Right hindlimb (tissue), 1 donor: ENCODE measurements at places on chromosomes 4 and X.

DNA sequence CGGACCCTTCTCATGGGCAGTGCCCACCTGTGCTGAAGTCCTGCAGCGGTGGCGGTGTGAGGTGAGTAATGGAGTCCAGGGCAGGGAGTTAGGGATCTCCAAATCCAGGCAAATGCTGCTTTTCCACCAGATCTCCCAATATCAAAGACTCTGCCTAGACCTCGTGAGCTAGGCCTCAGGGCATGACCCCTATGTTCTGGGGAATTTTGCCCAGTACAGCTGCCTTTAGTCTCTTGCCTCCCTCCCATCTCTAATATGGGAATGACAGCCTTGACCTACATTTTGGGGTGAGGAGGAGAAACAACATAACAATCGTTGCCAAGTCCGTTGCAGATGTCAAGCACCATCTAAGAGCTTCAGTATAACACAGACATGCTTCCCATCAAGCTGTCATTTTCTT, 7.3 kb downstream of the PAK3 start:
- no peak for DNase-seq

GRCh38 chrX:26597981-26598380, 382.0 kb downstream of the MAGEB5 start:
- DNase-seq: no peak

DNA sequence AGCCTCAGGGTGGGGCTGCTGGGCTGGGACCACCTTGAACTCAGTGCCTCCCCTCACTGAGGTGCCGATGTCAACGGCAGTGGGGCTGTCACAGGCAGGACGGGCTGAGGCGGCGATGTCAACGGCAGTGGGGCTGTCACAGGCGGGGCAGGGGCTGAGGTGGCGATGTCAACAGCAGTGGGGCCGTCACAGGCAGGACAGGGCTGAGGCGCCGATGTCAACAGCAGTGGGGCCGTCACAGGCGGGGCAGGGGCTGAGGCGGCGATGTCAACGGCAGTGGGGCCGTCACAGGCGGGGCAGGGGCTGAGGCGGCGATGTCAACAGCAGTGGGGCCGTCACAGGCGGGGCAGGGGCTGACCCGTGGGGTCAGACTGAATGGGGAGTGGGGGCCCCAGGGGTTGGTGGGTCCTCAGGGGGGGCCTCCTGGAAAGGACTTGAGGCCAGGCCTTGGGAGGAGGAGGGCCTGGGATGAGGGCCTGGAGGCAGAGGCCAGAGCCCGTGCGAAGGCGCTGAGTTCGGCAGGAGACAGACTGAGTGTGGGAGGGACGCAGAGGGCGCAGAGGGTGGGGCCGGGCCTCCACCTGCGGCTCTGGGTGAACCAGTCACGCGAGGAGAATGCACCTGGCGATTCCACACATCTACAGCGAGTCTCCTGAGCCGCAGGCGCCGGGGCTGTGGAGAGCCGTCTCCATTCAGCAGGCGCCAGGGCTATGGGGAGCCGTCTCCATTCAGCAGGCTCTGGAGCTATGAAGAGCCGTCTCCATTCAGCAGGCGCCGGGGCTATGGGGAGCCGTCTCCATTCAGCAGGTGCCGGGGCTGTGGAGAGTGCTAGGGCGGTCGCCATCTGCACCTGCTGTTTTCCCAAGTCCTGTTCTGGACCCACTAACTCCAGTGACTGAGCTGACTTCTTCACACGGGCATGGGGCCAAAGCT, 22.9 kb downstream of the ATP5ME start:
- peak; percentile 19 for DNase-seq

GRCh38 chr4:77375866-77376607, 219.0 kb downstream of the CCNG2 start:
- no peak for DNase-seq

- no peak for DNase-seq
Measured at GRCh38 chrX:54786967-54787366, 11.1 kb downstream of the ITIH6 start.

GRCh38 chrX:46912603-46913491, 626 bp downstream of the JADE3 start:
- peak; percentile 46 for DNase-seq

DNA sequence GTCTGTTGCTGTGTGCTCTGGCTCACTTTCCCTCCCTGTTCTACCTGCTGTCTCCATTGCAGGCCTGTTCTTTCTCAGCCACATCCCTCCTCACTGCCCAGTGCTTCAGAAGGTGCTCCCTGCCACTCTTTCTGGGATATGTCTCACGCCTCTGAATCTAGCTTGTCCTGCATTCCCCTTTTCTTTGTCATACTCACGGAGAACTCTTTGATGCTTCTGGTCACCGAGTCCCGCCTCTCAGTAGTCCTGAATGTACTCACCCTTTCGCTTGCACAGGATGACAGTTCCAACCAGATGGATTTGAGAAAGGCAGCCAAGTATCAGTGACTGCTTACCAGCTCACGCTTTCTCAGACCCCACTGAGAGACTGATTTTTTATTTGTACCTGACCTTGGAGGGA, 65.2 kb upstream of the TLR2 start:
- DNase-seq: no peak

DNA sequence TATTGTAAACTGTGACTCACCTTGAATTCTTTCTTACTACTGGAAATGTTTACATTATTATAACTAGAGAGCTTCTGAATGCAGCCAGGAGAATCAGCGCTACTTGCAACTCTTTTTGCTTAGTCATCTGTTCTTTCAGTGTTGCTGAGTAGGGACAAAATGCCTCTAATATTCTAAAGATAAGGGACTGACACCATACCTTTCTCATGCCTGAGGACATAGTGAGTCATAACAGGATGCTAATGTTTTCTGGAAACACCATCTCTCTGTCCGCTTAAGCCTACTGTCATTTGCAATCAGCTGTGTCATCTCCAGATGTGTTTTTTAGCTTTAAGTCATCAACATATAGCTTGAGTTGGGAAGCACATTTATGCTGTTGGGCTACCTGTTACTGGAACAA, 108.3 kb downstream of the QRFPR start:
- no peak for DNase-seq

DNA sequence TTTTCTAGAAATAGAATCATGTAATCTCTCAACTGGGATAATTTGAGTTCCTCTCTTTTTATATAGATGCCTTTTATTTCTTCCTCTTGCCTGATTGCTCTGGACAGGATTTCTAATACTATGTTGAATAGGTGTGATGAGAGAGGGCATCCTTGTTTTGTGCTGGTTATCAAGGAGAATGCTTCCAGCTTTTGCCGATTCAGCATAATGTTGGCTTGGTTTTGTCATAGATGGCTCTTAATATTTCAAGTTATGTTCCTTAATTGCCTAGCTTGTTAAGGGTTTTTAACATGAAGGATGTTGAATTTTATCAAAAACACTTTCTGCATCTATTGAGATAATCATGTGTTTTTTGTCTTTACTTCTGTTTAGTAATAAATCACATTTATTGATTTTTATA, 58.7 kb downstream of the TMEM47 start:
- DNase-seq: no peak

DNA sequence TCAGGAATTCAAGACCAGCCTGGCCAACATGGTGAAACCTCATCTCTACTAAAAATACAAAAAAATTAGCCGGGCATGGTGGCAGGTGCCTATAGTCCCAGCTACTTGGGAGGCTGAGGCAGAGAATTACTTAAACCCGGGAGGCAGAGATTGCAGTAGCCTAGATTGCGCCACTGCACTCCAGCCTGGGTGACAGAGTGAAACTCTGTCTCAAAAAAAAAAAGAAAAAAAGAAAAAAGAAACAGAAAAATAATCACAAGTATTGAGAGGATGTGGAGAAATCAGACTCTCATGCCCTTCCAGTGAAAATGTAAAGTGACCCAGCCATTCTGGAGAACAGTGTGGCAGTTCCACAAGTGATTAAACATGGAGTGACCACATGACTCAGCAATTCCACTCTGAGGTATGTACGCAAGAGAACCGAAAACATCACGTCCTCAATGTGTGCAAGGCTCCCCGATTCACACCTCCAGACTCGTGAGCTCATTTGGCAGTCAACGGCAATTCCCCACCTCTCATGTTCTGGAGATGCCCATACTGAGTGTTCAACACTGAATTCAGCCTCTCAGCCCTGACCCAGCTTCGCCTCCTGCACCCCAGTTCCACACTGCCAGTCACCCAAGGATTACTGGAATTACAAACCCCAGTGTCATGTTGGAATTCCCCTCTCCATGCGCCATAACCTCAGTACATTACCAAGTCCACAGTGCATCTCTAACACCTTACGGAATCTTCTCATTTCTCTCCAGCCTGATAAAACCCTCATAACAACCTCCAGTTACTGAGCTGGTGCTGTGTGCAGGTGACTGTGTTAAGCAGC, 21.1 kb downstream of the ACOX3 start:
- DNase-seq: peak; percentile 0

DNA sequence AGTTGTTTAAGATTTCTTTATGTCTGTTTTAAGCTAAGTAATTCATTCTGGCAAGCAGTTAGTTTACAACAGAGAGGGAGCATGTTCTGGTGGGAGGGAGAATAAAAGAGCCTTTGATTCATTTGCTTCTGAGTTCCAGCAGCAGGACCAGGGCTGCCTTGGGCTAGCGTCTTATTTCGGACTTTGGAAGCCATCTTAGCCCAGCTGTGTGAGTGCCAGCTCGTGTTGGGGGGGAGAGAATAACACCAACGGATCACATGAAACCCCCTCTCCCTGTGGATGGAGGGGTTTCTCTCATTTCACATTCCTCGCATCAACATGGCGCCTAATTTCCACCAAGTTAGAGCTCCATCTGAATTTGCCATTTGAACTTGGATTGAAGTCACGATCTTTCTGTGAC, 7.4 kb downstream of the GAB1 start:
- DNase-seq: no peak

- DNase-seq: no peak
Measured at GRCh38 chr4:80307774-80308465, 27.6 kb upstream of the CFAP299 start.

DNA sequence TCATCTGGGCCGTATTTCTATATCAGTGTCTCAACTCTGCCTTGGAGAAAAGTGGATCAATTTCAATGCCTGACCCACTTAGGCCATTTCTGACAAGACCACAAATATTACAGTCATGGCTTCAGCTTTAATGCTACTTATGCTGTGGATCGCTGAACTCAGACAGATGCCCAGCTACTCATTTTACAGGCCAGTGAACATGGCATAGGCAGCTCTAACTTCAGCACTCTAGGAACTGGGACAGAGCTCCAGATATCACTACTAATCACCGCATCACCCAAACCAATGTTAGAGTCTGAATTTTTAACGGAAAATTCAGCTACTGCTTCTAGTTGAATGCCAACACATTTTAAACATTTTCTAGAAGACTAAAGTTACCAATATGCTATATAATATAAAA, 809.6 kb upstream of the FRG1 start:
- no peak for DNase-seq

- DNase-seq: no peak
Measured at GRCh38 chr4:3638080-3638795, 106.0 kb upstream of the LRPAP1 start.

DNA sequence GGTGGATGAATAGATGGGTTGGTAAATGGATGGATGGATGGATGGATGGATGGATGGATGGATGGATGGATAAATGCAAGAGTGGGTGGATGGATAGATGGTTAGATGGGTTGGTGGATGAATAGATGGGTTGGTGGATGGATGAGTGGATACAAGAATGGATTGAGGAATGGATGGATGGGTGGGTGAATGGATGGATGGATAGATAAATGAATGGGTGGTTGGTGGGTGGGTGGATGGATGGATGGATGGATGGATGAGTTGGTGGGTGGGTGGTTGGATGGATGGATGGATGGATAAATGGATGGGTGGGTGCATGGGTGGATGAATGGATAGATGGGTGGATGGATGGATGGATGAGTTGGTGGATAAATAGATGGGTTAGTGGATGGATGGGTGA, 13.8 kb upstream of the CRLF2 start:
- no peak for DNase-seq

GRCh38 chr4:43682551-43682950, 766.1 kb downstream of the KCTD8 start:
- DNase-seq: no peak

GRCh38 chr4:14446904-14447303, 555.4 kb upstream of the CPEB2 start:
- DNase-seq: no peak

DNA sequence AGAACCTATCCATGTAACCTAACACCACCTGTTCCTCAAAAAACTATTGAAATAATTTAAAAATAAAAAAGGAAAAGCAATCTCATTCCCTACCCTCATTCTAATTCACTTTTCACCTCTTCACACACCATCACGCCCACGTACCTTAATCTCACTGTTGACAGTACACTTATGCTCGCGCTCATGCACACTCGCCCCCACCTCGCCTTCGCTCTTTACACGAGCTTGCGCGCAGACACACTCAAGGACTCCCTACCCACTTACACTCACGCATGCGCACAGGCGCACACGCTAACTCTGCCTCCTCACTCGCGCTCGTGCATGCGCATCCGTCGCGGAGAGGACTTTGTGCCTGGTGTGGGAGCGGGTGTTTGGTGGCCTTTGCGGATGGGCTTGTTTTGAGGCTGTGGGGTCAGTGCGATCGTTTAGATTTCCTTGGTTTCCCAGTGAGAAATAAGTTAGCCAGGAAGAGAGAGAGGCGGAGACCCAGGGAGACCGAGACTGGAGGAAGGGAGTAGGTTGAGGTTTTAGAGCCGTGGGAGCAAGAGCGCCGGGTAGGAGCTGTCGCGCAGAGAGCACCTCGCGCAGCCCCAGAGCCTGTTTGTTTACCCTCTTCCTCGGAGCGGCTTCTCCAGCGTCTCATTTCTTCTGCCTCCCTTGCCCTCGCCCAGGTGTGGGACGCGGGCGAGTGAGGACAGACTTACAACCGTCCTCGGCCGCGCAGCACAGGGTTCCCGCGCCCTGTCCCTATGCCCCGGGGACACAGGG, 8.1 kb upstream of the GSX2 start:
- peak; percentile 84 for DNase-seq

GRCh38 chr4:168317621-168318020, 931 bp downstream of the DDX60 start:
- DNase-seq: peak; percentile 12

GRCh38 chrX:153867671-153868070, 18.3 kb downstream of the L1CAM start:
- no peak for DNase-seq

DNA sequence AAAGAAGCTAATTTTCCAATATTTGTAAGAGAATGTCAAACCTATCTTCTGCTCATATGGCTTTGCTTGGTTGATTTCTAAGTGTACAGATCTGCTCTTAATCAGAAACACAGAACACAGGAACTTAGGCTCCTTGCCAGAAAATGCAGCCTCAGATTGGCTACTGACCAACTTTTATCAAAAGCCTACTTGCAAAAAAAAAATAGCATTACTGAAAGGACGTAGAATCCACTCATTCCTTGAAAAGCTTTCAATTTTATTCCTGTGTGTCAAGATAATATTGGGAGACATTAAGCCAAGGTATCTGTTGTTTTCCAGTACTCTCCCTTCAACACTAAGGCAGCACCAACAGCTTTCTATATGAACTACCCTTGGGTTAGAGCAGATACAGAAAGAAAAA, 127.6 kb upstream of the INTU start:
- DNase-seq: peak; percentile 45

DNA sequence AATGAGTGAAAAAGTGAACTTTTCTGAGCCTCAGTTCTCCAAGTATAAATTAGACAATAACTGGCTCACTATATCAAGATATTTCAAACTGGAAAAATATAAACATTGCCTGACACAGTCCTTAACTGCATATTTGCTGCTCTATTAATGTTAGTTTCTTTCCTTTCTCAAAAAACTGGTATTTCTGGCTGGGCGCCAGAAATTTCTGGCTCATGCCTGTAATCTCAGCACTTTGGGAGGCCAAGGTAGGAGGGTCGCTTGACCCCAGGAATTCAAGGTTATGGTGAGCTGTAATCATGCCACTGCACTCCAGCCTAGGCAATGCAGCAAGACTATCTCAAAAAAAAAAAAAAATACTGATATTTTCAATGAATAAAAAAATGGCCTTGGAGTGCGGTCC, 227.0 kb downstream of the MAGEB17 start:
- no peak for DNase-seq
